Lower leg skin (tissue), 4 donors: ENCODE measurements at places on chromosomes 5 and 9. TPM values are rescaled to one million over a fixed set of nuclear protein-coding genes. Genes with fewer than 3 reads are reported as not detected.

The SPATA31D4 gene
- not detected for total RNA-seq

The ECSCR gene
- 10.7 TPM for total RNA-seq

The SLCO6A1 gene
- not detected for total RNA-seq

The OMD gene
- 14.0 TPM for total RNA-seq

The CKMT2 gene
- 5.9 TPM for total RNA-seq

The ANAPC2 gene
- 69.3 TPM for total RNA-seq

The EDIL3 gene
- total RNA-seq = 14.8 TPM

The KCNT1 gene
- total RNA-seq = not detected

The ELL2 gene
- total RNA-seq = 45.1 TPM

The TAS2R1 gene
- total RNA-seq = not detected

The PKD2L2 gene
- total RNA-seq = not detected

The GARIN3 gene
- not detected for total RNA-seq

The CDKN2B gene
- 83.2 TPM for total RNA-seq

The TRAF1 gene
- 4.9 TPM for total RNA-seq

The GPR150 gene
- total RNA-seq = 1.6 TPM

The ZNF454 gene
- total RNA-seq = 0.08 TPM

The GPR151 gene
- total RNA-seq = not detected

The PCDHGB6 gene
- total RNA-seq = 7.4 TPM

The LCN1 gene
- not detected for total RNA-seq

The SHISAL2B gene
- not detected for total RNA-seq

The HMCN2 gene
- total RNA-seq = 3.2 TPM

The TSLP gene
- 0.30 TPM for total RNA-seq

The NTRK2 gene
- 14.1 TPM for total RNA-seq

The SMIM33 gene
- not detected for total RNA-seq

The GABRB2 gene
- total RNA-seq = 0.67 TPM

The LEAP2 gene
- total RNA-seq = not detected

The RANBP3L gene
- 0.25 TPM for total RNA-seq
